Fibroblast of pulmonary artery (primary cell): ENCODE measurements at places on chromosomes 13 and 19.
A peak's percentile ranks its signal among the peaks of the same experiment; 100 is the strongest.

GRCh38 chr19:51490676-51491075 lies 10.9 kb downstream of the SIGLEC12 start:
- no peak for DNase-seq

DNA sequence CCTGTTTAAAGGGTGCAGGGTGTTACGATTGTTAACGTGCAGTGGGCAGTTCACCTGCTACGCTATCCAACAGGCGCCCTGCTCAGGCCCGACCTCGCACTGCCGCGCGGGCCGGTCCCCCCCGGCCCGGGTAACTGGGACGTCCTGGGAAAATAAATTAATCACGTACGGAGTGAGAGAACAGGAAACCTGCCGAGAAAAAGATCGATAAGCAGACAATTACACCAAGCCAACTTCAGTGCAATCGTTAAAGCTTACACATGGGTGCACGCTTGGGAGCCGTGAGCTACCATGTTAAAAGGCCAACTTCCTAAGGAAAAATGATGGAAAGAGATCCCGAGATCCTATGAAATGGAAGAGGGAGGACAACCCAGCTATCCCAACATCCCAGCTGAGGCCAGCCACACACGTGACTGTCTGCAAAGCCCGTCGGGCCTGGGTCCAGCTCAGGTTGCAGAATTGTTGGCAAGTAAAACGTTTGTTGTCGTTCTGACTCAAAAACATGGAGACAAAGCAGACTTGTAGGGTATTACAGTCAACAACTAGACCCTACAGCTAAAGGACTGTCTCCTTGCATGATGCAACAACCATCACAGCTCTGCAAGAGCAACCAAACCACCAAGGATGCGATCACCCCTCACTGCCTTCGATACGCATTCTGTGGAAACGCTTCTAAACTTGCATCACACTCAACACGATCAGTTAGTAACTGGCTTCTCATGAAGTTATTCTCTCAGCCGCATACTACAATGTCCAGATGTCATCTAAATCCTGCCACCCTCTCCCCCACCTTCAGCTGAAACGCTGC lies 741 bp upstream of the TUBGCP3 start:
- DNase-seq, result no peak

- no peak for DNase-seq
Measured at GRCh38 chr19:30932854-30933253, 416.4 kb downstream of the TSHZ3 start.

DNA sequence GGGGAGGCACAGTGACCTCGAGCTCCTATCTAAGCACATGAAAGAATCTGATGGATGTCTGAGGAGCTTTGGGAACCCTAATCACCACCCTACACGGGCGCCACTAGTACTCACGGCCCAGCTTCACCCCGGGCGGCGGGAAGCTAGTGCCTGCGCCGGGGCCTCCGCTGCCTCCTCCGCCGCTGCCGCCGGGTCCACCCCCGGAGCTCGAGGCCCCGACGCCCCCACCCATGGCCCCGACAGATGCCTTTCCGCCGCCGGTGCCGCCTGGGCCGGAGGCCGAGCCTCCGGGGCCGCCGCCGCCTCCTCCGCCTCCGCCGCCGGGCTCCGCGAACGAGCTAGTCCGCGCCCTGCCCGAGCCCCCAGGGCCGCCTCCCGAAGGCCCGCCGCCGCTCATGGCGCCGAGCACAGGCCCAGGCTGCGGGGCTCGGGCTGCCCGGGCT lies 312 bp downstream of the GSK3A start:
- no peak for DNase-seq

GRCh38 chr13:75181906-75182305 lies 300.1 kb downstream of the TBC1D4 start:
- DNase-seq, result peak; percentile 92

DNA sequence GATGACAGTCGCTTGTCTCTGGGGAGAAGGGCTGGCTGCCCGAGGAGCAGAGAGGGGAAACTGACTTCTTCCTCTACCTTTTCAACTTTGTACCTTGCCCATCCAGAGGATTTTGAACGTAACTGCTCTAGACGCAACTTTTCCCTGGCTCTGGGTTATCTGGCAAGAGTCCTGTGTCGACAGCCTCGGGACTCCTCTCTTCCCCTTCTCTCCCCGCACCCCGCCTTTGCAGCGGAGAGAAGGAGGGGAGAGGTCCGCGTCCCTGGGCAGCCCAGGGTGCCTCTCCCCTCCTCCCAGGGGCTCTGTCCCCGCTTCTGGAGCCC lies 574 bp downstream of the SH3GL1 start:
- DNase-seq, result no peak

GRCh38 chr13:27194895-27195764 lies 23.5 kb upstream of the USP12 start:
- DNase-seq, result peak; percentile 95

DNA sequence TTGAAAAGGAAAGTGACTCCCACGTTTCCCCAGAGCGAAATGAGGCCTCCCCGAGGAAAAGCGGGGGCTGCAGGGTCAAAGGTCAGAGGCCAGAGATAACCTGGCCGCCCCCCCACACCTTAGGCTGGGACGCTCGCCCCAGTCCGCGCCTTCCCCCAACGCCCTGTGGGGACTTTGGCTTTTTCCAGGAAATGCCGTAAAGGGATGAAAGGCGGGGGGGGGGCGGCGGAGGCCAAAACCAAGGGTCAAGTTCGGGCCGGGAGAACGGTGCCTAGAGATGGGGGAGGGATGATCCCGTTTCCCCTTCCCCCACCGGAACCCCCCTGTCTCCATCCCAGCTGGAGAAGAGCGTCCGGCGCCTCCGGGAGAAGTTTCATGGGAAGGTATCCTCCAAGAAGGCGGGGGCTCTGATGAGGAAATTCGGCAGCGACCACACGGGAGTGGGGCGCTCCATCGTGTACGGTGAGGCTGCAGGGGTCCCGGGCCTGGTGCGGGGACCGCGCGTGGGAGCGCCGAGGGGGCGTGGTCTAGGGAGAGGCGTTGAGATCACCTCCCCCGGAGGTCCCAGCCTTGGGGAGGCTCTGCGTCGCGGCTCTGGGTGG lies 575 bp downstream of the SHFL start:
- DNase-seq, result no peak

GRCh38 chr13:110662777-110663443 lies 43.0 kb downstream of the CARS2 start:
- no peak for DNase-seq

DNA sequence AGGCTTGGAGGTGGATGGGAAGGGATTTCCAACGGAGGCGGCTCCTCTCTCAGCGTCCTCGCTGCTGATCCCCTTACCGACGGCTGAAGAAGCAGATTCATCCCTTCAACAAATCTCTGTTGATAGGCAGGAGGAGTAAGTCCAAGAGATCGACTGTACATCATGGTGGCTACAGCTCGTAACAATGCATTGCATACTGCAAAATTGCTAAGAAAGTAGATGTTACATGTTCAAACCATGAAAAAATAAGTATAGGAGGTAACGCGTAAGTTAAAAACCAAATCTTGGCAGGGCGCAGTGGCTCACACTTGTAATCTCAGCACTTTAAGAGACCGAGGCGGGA lies 468 bp upstream of the SLC39A3 start:
- DNase-seq, result no peak

DNA sequence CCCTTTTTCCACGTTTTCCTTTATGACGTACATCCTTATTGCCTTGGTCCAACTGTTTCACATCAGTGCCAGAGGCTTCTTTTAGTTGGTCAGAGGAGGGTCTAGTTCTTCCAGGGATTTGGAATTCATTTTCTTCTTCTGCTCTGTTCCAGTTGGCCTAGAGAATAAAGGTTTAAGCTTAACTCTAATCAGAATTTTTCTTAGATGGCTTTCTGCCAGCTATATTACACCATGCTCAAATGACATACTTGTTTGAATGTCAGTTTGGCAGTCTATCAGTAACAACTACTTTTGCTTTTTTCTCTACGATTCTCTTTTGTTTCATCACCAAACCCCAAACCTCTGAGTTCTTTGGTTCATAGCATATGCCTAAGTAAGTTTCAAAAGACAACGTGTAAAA lies 16.8 kb downstream of the SPART start:
- peak; percentile 76 for DNase-seq

- no peak for DNase-seq
Measured at GRCh38 chr19:41302624-41303351, 7.2 kb upstream of the CCDC97 start.

GRCh38 chr13:37306778-37307544 lies 201.5 kb upstream of the CSNK1A1L start:
- peak; percentile 93 for DNase-seq

GRCh38 chr19:10288662-10289166 lies 1.0 kb upstream of the ICAM5 start:
- DNase-seq, result peak; percentile 40

DNA sequence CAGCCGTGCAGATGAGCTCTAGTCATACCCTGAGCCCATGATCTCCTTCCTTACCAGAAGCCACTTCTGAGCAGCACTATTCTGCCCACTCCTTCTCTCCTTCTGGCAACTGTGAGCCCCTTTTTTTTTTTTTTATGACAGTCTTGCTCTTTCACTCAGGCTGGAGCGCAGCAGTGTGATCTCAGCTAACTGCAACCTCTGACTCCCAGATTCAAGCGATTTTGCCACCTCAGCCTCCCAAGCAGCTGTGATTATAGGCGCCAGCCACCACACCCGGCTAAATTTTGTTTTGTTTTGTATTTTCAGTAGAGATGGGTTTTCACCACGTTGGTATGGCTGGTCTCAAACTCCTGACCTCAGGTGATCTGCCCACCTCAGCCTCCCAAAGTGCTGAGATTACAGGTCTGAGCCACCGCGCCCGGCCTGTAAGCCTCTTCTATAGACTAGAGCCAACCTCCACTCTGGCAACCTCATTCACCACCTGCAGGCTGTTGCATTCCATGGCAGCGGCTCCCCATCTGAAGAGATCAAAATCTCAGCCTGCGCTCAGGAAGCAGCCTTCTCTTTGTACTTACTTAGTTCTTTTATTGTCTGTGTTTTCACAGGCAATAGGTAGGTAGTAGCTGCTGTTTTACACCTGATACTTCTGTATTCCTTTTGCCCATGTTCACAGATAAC lies 34.8 kb upstream of the NDFIP2 start:
- DNase-seq, result no peak

DNA sequence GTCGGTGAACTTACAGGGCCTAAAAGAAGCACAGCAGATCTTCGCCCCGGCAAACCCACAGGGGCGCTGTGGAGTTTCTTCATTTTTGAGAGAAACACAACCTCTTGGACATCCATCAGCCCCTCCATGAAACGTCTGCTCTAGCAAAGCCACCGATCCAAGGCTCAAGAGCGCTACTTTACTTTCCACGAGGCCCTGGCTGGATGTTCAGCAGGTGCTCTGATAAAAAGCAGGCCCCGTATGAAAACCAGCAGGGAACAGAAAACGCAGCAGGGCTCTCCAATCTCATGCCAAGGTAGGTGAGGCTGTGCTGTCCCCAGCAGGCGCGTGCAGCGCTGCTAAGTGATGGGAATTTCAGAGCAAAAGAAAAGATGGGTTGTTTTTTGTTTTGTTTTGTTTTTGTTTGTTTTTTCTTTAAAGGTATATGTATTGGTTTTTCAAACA lies 86.7 kb downstream of the IRS2 start:
- DNase-seq, result no peak

GRCh38 chr13:43694146-43694664 lies 92.6 kb downstream of the ENOX1 start:
- no peak for DNase-seq

GRCh38 chr13:23414682-23415081 lies 18.8 kb downstream of the SACS start:
- DNase-seq, result no peak

DNA sequence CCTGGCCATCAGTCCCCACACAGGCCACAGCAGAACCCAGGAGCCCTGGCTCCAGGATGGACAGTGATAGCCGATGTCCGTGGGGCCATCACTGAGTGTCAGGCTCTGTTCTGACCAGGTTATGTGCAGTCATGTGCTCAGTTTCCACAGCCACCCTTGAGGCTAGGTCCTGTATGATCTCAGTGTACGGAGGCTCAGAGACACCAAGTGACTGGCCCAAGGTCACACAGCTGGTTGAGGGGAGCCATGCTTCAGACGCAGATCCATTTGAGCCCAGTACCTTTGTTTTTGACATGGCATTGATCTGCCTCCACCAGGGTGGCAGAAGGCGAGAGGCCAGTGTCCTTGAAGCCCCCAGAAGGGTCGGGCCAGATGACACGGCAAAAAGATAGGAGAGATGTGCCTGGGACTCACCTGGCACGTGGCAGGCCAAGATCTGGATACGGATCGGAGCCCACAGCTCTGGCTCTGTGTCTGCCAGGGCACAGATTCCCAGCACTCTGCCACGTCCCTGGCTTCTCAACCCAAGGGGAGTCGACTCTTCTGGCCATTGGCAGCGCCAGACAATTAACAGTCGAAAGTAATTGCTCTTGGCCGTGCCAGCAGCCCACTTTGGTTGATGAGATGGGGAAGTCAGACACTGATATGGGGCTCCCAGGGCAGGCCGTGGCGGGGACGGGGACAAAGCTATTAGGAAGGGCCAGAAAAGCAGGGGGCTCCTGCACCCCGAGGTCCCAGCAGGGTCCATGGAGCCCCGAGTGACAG lies 15.6 kb downstream of the EVI5L start:
- no peak for DNase-seq

GRCh38 chr13:23993680-23993985 lies 96.3 kb upstream of the C1QTNF9B start:
- peak; percentile 45 for DNase-seq

DNA sequence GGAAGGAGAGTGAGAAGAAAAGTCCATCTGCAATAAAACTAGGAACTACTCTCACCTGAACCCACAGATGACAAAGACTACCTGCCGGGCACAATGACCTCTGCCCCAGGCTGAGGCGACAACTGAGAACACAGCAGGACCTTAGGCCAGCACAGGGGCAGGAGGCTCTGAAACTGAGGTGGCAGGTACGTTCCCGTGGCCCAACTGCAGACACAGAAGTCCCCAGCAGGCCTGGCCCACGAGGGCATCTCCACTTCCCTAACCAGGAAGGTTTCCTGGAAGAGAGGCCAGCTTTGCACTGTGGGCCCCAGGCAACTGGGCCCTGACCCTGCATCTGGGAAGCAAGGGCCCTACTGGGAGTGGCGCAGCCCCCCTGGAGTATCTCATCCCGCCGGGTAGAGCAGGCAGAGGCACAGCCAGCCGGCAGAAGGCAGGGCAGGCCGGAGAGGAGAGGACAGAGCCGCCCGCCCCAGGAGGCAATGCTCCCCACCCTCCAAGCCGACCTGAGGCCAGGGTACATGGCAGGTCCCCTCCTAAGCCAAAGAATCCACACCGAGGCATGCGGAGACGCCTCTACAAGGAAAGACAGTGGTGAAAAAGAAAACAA lies 32.7 kb downstream of the STK24 start:
- DNase-seq, result no peak
